NCI-H345 (cell line): ENCODE measurements at places on chromosomes 6 and 20.
A peak's percentile ranks its signal among the peaks of the same experiment; 100 is the strongest.

GRCh38 chr6:109008537-109009235, 86.0 kb downstream of the SESN1 start:
- DNase-seq = peak; percentile 36

- DNase-seq = no peak
Observed at GRCh38 chr20:11246251-11246775, 572.5 kb upstream of the JAG1 start.

DNA sequence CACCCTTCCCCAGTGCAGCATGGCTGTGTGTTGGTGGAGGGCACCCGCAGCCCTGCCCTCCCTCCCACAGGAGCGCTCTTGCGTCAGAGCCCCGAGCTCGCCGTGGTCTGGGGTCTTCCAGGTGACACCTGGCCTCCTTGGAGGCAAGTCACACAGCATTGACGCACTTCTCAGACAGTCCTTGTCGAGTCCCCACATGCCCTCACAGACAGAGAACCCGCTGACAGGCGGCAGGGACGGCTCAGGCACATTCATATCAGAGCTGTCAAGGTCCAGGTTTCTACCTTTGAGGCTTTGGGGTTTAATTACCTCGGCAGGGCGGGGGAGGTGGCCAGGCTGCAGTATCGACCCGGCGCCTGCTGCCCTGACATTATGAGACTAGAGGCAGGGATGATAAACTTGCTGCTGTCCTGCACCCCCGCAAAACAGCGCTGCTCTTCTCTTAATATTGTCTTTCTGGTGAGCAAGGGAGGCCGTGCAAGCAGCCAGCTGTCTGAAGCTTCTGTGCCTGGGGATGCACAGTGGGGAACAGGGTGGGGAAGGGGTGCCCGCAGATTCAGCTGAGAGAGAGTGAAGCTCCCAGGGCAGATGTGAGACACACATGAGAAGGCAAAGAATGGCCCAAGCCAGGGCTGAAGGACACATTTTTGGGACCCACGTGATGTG, 4.7 kb downstream of the NPEPL1 start:
- DNase-seq = no peak

- no peak for DNase-seq
Observed at GRCh38 chr6:31152781-31153180, 4.8 kb downstream of the CCHCR1 start.
